Activated T-cell treated with anti-CD3 and anti-CD28 coated beads, Interleukin-2, amount 50 U/mL, for 1 hour (primary cell): ENCODE measurements at places on chromosomes 13 and 19.

DNA sequence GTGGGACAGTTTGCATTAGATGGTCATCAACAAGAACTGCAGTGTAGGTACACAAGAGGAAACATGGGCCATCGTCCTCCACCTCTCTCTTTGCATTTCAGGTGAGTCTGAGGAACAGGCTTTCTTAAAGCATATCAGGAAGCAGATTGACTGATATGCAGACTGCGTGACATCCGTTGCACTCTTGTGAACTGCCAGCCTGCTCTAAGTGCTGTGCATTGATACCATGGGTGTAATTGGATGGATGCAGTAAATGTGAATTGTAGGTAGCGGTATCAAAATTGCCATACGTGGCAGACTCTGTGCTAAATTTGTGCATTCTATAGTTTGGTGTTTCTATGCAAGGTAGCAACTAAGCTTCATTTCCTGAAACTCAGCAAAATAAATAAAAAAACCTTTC lies 1008.3 kb downstream of the EFNB2 start:
- DNase-seq = no peak

DNA sequence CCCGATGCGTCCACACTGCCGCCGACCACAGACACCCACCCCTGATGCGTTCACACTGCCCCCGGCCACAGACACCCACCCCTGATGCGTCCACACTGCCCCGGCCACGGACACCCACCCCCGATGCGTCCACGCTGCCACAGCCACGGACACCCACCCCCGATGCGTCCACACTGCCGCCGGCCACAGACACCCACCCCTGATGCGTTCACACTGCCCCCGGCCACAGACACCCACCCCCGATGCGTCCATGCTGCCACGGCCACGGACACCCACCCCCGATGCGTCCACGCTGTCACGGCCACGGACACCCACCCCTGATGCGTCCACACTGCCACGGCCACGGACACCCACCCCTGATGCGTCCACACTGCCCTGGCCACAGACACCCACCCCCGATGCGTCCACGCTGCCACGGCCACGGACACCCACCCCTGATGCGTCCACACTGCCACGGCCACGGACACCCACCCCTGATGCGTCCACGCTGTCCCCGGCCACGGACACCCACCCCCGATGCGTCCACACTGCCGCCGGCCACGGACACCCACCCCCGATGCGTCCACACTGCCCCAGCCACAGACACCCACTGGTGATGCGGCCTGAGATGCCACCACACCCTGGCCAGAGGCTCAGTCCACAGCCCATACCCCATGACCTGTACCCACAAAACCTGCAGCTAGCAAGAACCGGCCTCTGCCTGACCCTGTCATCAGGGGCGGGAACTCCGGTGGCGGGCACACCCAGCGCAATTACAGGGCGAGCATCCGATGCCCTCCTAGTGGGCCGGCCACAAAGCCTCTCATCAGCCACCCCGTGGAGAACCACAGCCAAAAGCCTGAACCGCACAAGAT lies 28.4 kb downstream of the RASA3 start:
- no peak for DNase-seq

- DNase-seq = no peak
Observed at GRCh38 chr13:22744688-22745452, 435.9 kb upstream of the SGCG start.

DNA sequence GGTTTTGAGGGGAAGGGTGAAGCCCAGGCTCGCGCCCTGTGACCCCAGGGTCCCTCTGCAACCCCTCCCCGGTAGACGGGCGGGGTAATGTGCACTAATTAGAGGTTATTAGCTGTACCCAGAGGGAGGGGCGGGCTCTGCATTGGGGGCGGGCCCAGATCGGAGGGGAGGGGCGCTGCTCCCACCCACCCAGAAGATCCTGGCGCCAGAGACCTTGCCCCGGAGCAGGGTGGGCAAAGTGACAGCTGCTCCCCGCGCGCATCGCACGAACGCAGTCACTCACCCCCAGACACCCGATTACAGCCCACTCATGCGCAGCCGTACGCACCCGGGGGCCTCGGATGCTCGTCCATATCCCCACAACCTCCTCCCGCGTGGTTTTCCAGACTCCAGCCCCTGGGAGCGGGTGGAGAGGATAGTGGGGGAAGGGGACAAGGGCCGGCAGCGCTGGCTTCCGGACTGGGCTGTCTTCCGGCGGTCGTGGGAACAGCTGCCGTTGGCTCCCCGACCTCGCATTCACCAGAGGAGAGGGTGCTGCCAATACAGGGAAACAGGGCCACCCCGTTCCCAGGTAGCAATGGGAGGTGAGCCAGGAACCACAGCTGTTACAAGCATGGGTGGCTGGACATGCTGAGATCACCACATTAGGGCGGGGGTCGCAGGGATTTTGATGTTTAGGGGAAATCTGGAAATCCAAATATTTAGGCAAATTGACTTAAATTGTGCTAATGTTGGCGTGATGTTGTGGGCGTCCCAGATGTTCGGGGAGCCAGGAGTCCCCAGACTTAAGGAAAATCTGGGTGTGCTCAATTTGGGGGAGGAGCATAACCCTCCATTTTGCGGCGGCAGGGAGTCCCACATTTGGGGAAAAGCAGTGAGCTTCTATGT lies 2.9 kb upstream of the HOOK2 start:
- peak; percentile 54 for DNase-seq

DNA sequence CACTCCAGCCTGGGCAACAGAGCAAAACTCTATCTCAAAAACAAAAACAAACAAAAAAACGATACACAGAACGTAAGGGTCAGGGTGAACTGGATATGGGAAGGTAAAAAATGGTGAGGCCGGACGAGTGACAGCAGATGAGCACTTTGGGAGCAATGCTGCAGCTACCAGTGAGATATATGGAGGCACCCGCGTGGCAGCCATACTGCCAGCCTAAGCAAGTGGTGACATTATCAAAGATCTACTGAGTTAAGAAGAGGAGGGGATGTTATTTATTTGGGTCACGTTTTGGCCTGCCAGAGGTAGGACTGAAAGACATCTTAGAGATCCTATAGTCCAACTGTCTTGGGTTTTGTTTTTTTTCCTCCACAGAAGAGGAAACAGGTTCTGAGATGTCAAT lies 14.2 kb downstream of the TIMM13 start:
- DNase-seq = no peak

GRCh38 chr13:113427562-113428468 lies 25.5 kb downstream of the ADPRHL1 start:
- no peak for DNase-seq

GRCh38 chr13:44474122-44474910 lies 100.7 kb downstream of the SERP2 start:
- DNase-seq = no peak

GRCh38 chr13:114185182-114185971 lies 6.3 kb downstream of the CFAP97D2 start:
- DNase-seq = no peak

DNA sequence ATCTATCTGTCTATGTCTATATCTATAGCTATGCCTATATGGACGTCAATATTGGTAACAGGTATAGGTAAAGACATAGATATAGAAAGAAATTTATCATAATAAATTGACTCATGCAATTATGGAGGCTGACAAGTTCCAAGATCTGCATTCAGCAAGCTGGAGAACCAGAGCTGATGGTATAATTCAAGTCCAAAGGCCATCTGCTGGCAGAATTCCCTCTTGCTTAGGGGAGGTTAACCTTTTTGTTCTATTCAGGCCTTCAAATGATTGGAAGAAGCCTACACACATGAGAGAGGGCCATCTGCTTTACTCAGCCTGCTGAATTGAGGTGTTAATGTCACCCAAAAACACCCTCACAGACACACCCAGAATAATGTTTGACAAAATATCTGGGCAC lies 10.8 kb downstream of the RASL11A start:
- no peak for DNase-seq

DNA sequence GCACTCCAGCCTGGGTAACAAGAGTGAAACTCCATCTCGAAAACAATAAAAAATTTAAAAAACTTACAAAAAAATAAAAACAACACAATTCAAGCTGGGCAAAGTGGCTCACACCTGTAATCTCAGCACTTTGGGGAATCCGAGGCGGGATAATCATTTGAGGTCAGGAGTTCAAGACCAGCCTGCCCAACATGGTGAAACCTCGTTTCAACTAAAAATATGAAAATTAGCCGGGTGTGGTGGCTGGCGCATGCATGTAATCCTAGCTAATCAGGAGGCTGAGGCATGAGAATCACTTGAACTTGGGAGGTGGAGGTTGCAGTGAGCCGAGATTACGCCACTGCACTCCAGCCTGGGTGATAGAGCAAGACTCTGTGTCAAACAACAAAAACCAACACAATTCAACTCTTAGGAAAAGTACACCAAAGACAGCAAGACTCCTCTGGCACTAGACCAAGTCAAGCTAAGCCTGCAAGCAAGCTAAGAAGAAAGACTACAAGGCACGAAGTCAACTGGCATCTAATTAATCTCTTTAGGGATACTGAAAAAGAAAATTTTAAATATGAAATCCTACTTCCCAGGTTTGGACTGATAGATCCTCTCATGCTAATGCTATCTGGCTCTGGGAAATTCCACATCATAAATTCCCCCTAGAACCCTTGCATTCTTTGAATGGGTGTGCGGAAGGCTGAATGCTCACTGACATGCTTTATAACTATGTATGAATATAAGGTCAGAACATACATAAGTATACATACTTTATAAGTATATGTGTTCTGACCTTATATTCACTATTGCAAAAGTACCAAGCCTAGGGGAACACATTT lies 7.9 kb downstream of the PBX4 start:
- DNase-seq = no peak

DNA sequence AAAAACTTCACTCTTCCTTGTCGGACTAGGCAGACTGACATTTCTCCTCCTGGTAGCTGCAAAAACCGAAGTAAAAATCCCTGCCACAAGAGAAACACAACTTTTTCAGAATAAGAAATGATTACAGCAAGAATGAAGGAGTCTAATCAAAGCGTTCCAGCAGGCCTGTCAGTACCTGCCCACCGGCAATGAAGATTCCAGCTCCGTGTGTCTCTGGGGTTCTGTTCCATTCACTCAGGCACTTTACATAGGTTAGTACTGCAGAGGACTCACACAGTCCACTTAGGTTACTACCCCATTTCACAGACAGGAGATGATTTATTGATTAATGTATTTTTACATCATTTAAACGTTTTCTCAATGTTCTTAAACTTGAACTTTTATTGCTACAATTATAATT lies 275.5 kb downstream of the NHLRC3 start:
- DNase-seq = no peak

- no peak for DNase-seq
Observed at GRCh38 chr13:109809216-109809932, 23.0 kb upstream of the IRS2 start.

DNA sequence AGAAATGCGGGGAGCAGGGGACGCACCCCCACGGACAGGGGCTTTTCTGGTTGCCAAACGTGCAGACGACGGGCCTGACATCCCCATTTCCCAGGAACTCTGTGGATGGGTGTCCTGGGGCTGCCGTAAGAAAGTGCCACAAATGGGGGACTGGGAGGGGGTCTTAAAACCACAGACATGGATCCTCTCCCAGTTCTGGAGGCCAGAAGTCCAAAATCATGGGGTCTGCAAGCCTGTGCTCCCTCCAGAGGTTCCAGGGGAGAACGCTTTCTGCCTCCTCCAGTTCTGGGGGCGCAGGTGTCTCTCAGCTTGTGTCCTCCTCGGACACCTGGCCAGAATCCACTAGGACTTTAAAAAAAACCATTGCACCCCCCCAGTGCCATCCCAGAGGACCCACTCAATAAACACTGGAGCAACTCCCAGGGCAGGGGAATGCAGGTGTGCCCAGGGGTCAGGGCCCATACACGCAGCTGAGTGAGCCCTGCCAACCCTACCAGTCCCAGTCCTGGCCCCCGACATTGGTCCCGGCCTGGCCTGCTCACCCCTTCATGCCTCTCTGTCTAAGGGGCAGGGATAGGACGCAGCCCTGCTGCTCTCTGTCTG lies 103.9 kb downstream of the GADD45B start:
- DNase-seq = no peak

GRCh38 chr13:20494656-20495055 lies 31.0 kb downstream of the CRYL1 start:
- DNase-seq = no peak

GRCh38 chr13:59747529-59747928 lies 416.2 kb downstream of the DIAPH3 start:
- DNase-seq = no peak

DNA sequence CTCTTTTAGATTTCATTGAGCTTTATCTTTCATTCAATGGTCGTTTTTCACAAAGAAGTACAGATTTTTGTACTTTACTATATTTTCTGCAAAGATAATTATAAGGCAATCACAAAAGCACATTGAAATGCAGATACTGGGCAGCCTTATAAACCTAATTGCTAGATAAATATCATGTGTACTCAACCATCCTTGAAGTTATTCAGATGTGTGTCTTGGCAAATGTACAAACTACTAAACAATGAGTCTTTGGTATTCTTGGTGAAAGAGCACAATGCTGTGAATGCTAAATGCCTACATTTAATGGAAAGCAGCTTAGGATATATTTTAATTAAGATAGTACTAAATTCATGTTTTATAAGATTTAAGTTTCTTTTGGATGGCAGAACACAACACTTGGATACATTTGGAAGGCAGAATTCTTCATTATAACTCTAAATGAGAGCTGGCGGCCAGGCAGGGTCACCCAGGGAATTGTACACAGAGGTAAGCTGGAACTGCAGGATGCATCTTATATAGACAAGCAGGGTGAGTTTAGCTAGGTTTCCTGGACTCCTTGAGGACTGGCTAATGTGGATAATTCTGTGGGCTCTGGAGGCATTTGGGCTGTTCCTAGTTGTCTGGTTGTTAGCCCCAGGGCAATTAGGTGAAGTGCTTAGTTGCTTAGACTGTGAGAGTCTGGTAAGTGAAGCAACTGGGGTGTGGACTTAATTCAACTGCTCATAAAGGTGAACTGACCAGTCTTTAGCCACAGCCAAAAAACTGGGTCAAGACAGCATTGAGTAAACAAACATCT lies 286.6 kb downstream of the PCDH20 start:
- no peak for DNase-seq

- no peak for DNase-seq
Observed at GRCh38 chr19:29264897-29265296, 51.9 kb upstream of the UQCRFS1 start.

- DNase-seq = no peak
Observed at GRCh38 chr19:50173127-50173526, 10.0 kb upstream of the IZUMO2 start.

DNA sequence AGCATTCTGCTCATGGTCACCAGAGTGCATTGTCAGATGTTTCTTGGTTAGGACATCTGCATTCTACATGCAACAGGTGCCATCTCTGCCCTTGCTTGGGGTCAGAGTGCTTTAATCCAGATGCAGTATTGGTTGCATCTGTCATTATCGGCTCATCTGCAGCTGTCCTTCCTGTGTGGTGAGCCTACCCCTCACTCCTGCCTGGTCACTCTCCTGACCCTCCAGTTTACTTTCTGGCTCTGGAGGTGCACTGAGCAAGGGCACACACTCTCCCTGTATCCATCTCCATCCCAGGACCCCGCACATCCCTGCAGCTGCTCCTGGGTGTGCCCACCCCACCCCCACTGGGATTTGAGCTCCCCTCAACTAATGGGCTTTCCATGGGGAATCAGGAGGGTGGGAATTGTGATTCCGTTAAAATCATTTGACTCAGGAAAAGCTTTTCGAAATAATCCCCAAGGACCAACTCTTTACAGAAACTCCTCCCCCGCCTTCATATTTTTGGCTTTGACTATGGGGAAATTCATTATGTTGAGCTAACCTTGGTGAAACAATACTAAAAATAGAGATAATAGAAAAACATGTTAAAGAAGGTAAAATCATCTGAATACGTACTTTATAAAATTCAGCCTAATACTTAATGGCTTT lies 70.2 kb downstream of the COL4A2 start:
- DNase-seq = no peak

- no peak for DNase-seq
Observed at GRCh38 chr19:24051516-24051915, 35.5 kb upstream of the ZNF254 start.
